NCI-H460 (cell line): ENCODE measurements at places on chromosomes 5 and 9.

DNA sequence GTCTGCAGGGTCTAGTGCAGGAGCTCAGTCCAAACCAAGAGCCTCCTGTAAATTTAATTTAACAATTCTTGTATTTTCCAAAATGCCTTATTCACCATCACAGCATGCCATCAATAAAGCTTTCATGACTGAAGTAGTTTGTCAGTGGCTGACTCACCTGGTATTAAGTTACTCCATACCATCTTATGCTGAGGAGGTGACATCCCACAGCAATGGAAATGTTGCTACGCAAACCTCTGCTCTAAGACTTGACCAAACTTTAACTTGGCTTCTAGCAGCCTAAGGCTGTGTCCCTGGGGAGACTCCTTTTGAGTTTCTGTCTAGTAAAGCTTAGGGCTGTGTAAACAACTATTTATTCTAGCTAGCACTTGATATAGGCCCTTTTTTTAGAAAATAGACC is 1231.3 kb upstream of the CDH18 start:
- DNase-seq = no peak

- DNase-seq = no peak
Measured at GRCh38 chr5:76787237-76787636, 31.6 kb upstream of the F2RL1 start.

DNA sequence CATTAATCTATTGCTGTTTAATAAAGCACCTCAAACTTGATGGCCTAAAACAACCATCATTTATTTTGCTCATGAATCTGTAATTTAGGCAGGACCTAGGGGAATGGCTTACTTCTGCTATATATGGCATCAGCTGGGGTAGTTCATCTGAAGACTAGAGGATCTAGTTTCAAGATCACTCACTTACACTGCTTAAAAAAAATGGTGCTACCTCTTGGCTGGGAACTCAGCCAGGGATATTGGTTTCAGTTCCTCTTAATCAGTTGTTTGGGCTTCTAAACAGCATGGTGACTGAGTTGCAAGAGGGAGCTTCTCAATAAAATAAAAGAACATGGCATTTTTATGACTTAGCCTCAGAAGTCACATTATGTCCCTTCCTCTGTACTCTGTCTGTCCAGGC is 142.0 kb downstream of the FAM114A2 start:
- DNase-seq = no peak

DNA sequence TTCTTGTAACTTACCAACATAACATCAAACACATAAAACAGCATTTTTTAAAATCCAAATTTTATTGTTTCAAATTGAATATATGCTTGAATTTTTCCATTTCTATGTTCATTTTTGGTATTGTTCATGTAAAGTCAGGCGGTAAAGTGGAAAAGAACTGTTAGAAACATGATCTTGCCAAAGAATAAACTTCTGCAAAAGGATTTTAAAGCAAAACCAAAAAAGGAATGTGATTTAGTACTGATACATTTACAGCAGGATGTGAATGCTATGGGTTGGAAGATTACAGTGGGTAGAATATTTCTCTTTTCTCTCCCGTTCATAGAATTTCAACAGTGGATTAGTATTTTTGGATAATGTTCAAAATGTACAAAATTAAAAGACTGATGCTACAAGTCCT is 277.2 kb upstream of the MPDZ start:
- no peak for DNase-seq

DNA sequence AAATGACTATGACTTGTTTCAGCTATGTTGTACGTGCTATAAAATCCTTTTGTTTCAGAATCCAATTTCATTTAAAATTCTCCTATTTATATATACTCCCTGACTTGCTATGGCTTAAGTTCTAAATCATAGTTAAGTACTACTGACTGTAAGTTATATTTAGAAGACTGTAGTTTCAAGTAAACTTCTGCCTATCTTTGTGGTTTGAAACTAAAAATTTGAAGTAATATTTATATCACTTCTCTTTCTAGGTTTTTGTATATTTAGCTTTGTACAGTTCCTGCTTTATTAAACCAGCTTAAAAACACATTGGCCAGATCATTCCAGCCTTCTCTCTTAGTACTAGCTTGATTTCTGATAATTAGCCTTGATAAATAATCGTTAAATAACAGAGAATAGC is 196.3 kb downstream of the MLLT3 start:
- no peak for DNase-seq

GRCh38 chr5:124920909-124921666 is 174.6 kb upstream of the ZNF608 start:
- DNase-seq = no peak
